ENCODE measurements at places on chromosomes 5 and 9. TPM values are rescaled to one million over a fixed set of nuclear protein-coding genes. Genes with fewer than 3 reads are reported as not detected.

The DNLZ gene
- total RNA-seq = 15.5 TPM

The SNCB gene
- 2.1 TPM for total RNA-seq

The MOB3B gene
- total RNA-seq = 1.4 TPM

The TSSK1B gene
- not detected for total RNA-seq

The TAF11L6 gene
- total RNA-seq = not detected

The CTSL gene
- total RNA-seq = 175 TPM

The SEMA4D gene
- total RNA-seq = 26.6 TPM

The ARSI gene
- total RNA-seq = 0.67 TPM

The LHX6 gene
- total RNA-seq = 1.8 TPM

The TAF11L10 gene
- total RNA-seq = not detected

The C5orf34 gene
- total RNA-seq = 0.67 TPM

The PTGS1 gene
- 5.4 TPM for total RNA-seq

All from adrenal gland (tissue), 19 donors.